ENCODE measurements at places on chromosomes 7 and 10.

GRCh38 chr10:120184547-120185337 lies 272.3 kb upstream of the PLPP4 start:
- DNase-seq = no peak

DNA sequence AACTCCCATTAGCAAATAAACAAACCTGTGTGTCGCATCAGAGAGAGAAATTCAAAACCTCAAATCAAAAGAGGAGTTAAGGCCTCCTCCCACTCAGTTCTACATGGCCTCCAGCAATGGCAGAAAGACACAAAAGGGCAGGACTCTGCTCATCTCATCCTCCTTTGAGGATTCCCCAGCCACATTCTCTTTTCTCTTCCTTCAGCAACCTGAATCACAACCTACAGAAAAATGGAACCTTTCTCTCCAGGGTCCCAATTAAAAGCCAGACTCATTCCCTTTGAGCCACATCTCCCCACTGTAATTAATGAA lies 7.9 kb downstream of the OSBPL3 start:
- no peak for DNase-seq

DNA sequence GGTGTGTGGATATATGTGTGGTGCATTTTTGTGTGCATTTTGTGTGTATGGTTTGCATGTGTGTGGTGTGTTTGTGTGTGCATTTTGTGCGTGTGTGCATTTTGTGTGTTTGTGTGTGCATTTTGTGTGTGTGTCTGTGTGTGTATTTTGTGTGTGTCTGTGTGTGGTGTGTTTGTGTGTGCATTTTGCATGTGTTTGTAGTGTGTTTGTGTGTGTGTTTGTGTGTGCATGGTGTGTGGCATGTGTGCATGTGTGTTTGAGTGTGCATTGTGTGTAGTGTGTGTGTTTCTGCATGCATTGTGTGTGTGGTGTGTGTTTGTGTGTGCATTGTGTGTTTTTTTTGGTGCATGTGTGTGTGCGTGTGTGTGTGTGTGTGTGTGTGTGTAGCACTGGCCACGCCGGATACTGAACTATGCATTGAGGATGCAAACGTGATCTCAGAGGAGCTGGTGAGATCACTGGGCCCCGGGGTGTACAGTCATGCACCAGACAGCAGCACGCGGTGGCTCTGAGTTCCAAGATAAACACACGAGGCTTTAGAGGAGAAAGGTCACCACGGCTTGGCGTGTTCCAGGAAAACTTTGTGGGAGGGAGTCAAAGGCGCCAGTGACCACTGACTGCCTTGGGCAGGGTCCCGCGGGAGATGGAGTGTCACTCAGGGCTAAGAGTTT lies 106.6 kb upstream of the SHH start:
- DNase-seq = no peak

- no peak for DNase-seq
Measured at GRCh38 chr7:141709318-141709717, 1.2 kb downstream of the WEE2 start.

GRCh38 chr10:120656107-120656506 lies 195.1 kb upstream of the WDR11 start:
- no peak for DNase-seq

DNA sequence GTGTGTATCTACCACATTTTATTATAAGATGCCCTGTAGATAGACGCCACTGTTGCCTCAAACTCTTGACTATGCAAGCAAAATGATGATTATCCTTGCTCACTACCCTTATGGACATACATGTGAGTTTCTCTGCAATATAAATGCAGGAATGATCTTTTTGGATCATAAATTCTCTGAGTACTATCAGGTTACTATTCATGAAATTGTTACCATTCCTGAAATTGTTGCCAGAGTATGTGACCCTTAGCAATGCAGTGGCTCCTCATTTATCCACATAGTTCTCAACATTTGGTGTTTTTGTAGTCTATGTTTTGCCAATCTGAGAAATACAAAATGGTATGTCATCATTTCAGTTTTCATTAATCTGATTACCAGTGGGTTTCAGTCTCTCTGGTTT lies 166.2 kb upstream of the FAM3C start:
- DNase-seq = no peak

Data from stimulated activated CD4-positive, alpha-beta T cell treated with anti-CD3 and anti-CD28 coated beads, Interleukin-1b, Interleukin-23, amount 100 ng/mL, for 1 hour (primary cell).